T-helper 17 cell (primary cell): ENCODE measurements at places on chromosomes 6 and 20. TPM values are rescaled to one million over a fixed set of nuclear protein-coding genes. Genes with fewer than 3 reads are reported as not detected.

Gene ACTR5
- 14.6 TPM for total RNA-seq

Gene TMEM14A
- 8.7 TPM for total RNA-seq

Gene LY6G6F
- 29.1 TPM for total RNA-seq

Gene VIP
- not detected for total RNA-seq

Gene ROMO1
- 37.6 TPM for total RNA-seq

Gene SMIM26
- 51.7 TPM for total RNA-seq

Gene KCNK5
- 0.78 TPM for total RNA-seq

Gene SLC17A9
- total RNA-seq, result 0.89 TPM

Gene FKBP1C
- total RNA-seq, result not detected

Gene AVP
- not detected for total RNA-seq

Gene POPDC3
- total RNA-seq, result not detected

Gene CTCFL
- total RNA-seq, result not detected

Gene CASS4
- 7.1 TPM for total RNA-seq
